ENCODE measurements at places on chromosomes 12 and 14. TPM values are rescaled to one million over a fixed set of nuclear protein-coding genes. Genes with fewer than 3 reads are reported as not detected.

DNA sequence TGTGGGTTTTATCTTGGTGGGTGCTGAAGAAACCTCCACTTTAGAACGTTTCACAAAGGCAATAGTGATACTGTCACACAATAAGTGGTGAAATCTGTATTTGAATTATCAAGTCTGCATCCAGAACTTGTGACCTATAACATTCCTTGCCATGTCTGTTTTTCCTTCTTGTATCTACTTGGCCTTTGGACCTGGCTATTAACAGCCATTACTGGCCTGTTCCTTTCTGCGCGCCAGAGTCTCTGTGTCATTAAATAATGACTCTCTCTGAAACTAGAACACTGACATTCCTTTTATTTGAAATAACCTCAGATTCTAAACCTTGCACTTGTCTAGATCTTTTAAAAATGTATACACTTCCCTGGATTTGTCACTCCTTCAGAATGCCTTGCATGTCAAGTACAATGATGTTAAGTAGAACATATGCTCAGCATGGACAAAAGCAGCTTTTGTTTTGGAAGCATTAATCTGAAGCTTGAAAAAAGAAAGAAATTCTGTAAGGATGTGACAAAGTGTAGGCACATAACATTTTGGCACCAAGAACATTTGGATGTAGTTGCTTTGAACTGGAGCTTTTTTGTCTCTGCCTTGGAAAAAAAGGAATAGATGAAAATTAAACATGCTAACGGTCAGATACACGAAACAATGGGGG is 95.5 kb upstream of the RPL10L start:
- no peak for DNase-seq

- no peak for DNase-seq
Observed at GRCh38 chr14:93430315-93431035, at the start of gene UNC79. TSS of gene UNC79 (plus strand) at chr14:93430939. CDS start at chr14:93431030, 91 bp downstream.

- DNase-seq, result no peak
Observed at GRCh38 chr12:21718944-21719650, 55.4 kb downstream of the KCNJ8 start.

- no peak for DNase-seq
Observed at GRCh38 chr14:97281741-97282140, 484.6 kb downstream of the VRK1 start.

GRCh38 chr12:13379531-13380188 is 183.1 kb downstream of the EMP1 start:
- DNase-seq, result no peak

GRCh38 chr12:64670919-64671639 is 60.8 kb downstream of the RASSF3 start:
- peak; percentile 89 for DNase-seq

DNA sequence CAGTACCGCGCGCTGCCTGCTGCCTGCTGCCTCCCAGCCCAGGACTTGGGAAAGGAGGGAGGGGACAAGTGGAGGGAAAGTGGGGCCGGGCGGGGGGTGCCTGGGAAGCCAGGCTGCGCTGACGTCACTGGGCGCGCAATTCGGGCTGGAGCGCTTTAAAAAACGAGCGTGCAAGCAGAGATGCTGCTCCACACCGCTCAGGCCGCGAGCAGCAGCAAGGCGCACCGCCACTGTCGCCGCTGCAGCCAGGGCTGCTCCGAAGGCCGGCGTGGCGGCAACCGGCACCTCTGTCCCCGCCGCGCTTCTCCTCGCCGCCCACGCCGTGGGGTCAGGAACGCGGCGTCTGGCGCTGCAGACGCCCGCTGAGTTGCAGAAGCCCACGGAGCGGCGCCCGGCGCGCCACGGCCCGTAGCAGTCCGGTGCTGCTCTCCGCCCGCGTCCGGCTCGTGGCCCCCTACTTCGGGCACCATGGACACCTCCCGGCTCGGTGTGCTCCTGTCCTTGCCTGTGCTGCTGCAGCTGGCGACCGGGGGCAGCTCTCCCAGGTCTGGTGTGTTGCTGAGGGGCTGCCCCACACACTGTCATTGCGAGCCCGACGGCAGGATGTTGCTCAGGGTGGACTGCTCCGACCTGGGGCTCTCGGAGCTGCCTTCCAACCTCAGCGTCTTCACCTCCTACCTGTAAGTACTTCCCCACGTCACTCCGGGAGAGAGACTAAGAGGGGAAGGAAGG is at the start of gene LGR5:
LGR5 (plus strand) TSS at position 186 of the 732 bp plus-strand sequence; CDS start at position 469, 283 bp downstream.
- no peak for DNase-seq

GRCh38 chr12:123475246-123475703 is 17.3 kb downstream of the SNRNP35 start:
- no peak for DNase-seq

- DNase-seq, result no peak
Observed at GRCh38 chr14:85546390-85546789, 16.4 kb downstream of the FLRT2 start.

DNA sequence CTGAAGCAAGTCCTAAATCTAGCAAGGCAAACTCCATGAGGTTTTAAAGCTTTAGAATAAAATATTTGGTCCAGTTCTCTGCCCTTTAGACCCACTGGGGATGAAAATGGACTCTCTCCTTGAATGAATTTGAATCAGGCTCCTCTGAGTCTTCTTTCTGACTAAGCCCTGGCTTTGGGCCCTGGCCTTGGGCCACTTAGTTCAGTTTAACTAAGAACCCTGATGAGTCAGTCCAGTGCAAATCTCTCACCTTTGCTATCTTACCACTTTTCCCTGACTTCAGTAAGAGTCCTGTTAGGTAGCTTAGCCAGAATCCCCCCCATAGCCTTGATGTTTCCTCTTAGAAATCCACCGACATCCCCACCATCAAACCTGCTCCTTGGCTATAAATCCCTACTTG is 427.5 kb downstream of the SNAPC1 start:
- no peak for DNase-seq

DNA sequence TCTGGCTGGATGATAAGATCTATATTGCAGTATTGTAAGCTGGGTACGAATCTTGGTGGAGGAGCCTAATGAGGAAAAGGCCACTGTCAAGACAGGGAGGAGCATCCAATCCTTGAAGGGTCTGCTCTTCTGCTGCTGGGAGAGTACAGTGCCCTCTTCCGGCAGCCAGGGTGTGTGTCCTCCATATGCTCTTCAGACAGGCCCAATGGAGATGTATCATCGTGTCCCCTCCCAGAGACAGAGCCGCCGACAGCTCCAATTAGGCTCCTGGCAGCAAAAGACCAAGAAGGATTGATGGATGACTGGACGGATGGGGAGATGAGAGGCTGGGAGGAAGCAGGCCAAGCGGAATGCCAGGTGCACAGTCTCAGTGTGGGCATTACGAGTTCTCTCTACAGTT is 51.6 kb upstream of the PIWIL1 start:
- no peak for DNase-seq

DNA sequence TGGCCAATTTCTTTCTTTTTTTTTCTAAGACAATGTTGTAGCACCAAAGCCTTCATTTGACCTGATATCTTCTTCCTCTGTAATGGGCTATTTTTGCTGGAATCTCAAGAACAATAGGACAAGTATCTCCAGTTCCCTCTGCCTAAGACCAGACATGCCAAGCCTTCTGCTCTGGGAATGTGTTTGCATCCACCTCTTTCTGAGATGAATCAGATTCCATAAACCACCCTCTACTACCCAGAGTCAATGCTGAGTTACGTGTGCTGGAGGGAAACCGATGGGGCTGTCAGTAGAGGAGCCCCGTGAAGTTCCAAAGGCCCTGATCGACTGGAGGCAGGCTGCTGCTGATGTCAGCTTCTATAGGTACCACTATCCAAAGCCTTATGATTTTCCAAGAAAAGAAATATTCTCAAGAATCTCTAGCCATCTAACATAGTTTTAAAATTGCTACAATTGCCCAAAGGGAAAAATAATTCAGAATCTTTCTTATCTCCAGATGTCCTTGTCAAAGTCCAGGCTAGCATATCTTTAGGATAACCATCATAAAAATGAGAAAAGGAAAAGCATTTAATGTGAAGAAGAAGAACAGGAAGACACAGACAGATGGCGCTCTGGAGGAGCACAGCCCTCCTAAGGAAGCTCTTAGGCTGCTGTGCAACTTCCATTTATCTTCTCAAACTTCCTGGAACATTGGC is 101.9 kb downstream of the SLC8A3 start:
- DNase-seq, result peak; percentile 38

DNA sequence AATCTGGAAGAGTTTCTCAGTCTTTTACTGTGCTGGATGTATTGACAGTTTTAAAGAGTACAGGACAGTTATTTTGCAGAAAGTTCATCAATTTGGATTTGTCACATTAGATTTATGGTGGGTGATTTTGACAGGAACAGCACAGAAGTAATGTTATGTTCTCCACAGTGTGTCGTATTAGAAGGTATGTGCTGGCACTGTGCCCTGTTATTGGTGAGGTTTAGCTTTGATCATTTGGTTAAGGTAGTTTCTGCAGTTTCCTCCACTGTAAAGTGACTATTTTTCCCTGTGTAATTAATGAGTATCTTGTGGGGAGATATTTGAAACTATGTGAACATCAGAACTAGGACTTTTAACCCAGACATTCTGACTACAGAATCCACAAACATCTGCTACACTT is 308.5 kb upstream of the TBX3 start:
- DNase-seq, result no peak

GRCh38 chr14:61631045-61631687 is 64.1 kb upstream of the HIF1A start:
- no peak for DNase-seq

DNA sequence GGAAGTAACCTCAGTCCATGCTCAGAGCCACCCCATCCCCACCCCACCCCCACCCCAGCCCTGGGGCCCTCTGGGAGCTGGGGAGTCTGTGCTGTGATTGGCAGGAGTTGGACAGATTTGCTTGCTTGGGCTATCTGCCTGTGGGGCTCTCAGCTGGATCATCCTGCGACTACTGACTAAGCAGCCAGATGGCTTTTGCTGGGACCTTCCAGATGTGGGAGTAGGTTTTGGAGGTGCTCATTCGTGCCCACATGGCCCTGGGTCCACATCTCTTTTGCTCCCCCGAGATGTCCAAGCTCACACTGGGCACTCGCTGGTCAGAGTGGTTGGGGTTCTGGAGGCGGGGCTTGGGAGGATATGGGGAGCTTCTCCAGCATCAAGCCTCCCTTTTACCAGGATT is 138.9 kb downstream of the TSPAN9 start:
- DNase-seq, result no peak

DNA sequence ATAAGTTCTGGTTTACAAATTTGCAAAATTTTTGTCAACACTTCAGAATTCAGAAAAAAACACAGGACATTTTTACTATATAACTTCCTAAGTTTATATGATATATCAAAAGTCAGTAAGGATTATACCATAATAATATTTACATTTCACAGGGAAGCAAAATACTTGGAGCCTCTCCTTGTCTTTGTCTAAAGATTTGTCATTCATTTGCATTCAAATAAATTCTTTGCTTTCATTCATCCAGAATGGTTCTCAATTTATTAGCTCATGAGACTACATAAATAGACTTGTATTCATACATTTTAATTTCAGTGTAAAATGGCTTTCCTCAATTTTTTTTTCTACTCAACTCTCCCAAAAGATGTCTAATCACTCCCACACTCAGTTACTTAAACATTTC is 96.4 kb downstream of the SLC38A6 start:
- no peak for DNase-seq

DNA sequence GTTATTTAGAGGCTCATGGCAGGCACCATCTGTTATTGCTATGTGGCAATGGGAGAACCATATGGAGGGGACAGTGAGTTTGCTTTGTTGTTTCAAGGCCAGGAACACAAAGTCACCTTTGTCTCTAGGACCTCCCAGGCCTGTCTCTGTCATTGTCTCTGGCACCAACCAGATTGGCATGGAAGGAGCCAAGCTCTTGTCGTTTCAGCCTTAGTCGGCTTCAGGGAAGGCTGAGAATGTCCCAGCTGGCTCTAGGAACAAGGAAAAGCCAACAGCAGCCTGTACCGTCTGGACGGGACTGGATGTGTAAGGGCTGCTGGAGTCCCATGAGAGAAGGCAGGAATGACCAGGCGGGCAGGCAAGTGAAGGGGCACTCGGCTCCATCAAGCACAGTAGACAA is 29.2 kb downstream of the RPH3A start:
- DNase-seq, result no peak

- no peak for DNase-seq
Observed at GRCh38 chr14:77111021-77111420, 13.0 kb downstream of the CIPC start.

CCDC175 gene
- total RNA-seq, result 0.12 TPM

A2M gene
- total RNA-seq, result not detected

PZP gene
- total RNA-seq, result not detected

CCDC177 gene
- not detected for total RNA-seq

OVCH1 gene
- 0.02 TPM for total RNA-seq

PSMB11 gene
- total RNA-seq, result not detected

PMCH gene
- total RNA-seq, result not detected

GALNT16 gene
- 22.7 TPM for total RNA-seq

Measured in NCI-H460 (cell line).